ENCODE measurements at places on chromosomes 5 and 9. TPM values are rescaled to one million over a fixed set of nuclear protein-coding genes. Genes with fewer than 3 reads are reported as not detected.

OTULIN gene
- 63.2 TPM for total RNA-seq

DNA sequence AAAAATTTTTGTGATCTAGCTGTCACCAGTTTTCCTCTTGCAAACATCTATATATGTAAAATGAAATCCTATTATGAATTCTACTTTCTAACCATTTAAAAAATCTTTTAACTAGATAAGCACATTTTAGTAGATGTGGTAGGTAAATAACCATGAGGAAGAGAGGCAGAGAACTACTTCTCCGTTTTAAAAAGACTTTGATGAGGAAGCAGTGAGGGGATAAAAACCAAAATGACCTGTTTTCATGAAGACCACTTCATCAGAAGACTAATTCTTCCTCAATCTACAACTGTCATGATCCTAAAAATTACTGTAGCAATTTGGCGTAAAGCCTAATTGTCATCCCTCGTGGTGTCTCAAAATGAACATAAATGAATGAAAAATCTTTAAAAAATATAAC, 15.7 kb upstream of the ERBIN start:
- H3K4me3 ChIP-seq, result no peak overlapping the region
- no peak overlapping the region for H3K27ac ChIP-seq
- H3K36me3 ChIP-seq, result no peaks in the 10 kb centered on the region

- no peak for DNase-seq
- no peak overlapping the region for H3K27ac ChIP-seq
- no peaks in the 10 kb centered on the region for H3K36me3 ChIP-seq
- no peaks in the 10 kb centered on the region for H3K27me3 ChIP-seq
- no peak overlapping the region for H3K4me3 ChIP-seq
These were observed 74.5 kb downstream of the MAPKAP1 start for GRCh38 chr9:125632321-125633115.

GRCh38 chr5:89584339-89584956, 701.5 kb upstream of the MEF2C start:
- H3K27ac ChIP-seq, result no peak overlapping the region
- no peaks in the 10 kb centered on the region for H3K27me3 ChIP-seq
- no peak overlapping the region for H3K4me3 ChIP-seq
- no peaks in the 10 kb centered on the region for H3K36me3 ChIP-seq
- no peaks in the 10 kb centered on the region for H3K4me1 ChIP-seq
- DNase-seq, result no peak

Data from activated CD4-positive, alpha-beta T cell treated with anti-CD3 and anti-CD28 coated beads, Interleukin-2, amount 10 ng/mL, durations not matched to agents 7 days and 5 days (primary cell).